CD14-positive monocyte (primary cell): ENCODE measurements at places on chromosomes 1 and 21. TPM values are rescaled to one million over a fixed set of nuclear protein-coding genes. Genes with fewer than 3 reads are reported as not detected.

OR2L8 gene
- not detected for polyA plus RNA-seq

CYP4B1 gene
- polyA plus RNA-seq = not detected in 2 replicates

RGSL1 gene
- polyA plus RNA-seq = not detected

SAMSN1 gene
- polyA plus RNA-seq = 31.0 TPM

TCHHL1 gene
- polyA plus RNA-seq = not detected

OR2L2 gene
- not detected for polyA plus RNA-seq

KIF21B gene
- polyA plus RNA-seq = 9.0 and 9.8 TPM in 2 replicates

UMODL1 gene
- polyA plus RNA-seq = 0.03 TPM in 1 of 2 replicates, not detected in the other
